NCI-H2081 treated with DMSO at 0.1 percent for 48 hours (cell line): ENCODE measurements at places on chromosomes 12 and 14.

GRCh38 chr12:8947737-8948136 is 1.7 kb downstream of the M6PR start:
- no peak for DNase-seq

DNA sequence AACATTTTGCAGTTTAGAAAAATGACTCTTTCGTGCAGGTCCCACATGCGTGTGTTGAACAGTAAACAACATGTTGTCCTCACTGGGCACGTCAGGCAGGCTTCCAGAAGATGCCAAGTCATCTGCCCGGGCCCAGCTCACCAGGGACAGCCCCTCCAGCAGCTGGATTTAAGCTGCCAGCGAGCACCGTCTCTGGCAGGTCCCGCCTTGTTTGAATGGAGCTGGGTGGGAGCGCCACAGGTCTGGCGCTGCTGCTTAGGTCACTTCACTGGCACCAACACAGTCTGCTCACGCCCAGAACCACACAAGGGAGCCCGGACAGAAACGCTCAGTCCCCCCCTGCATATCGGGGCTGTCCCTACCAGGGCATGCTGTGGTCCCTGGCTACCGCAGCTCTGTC is 33.1 kb upstream of the MMP17 start:
- no peak for DNase-seq

DNA sequence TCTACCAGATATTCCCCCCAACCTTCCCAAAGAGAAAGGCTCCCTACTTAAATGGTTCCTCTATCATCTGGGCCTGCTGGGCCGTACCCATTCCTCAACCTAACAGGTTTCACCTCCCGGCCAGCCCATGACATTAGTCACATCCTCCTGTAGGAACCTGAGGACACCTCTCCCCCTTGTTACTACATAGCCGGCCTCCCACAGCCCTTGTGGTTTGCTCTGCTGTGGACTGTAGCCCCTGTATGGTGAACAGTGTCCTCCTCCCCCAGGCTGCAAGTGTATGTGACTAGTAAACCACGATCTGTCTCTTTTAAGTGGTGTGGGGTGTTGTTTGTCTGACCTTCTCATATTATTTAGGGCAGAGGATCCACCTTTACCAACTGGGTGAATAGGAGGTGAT is 371.7 kb downstream of the RGS6 start:
- DNase-seq: no peak

DNA sequence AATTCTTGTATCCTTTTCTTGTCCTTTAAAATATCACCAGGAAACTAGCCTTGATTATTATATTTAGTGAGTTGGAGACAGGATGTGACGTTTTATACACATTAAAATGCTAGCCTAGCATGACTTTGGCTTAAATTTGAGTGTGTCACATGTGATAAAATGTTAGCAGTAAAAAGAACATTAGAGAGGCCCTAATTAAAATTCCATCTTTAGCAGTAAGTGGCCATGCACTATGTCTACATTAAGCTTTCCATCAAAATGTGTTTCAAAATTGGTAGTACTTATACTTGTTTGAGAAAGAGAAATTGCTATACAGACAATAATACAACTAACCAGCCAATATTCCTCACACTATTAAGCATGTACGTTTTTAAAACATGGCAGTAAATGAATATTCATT is 29.9 kb upstream of the MGAT4C start:
- no peak for DNase-seq

- DNase-seq: no peak
Observed at GRCh38 chr12:42278128-42278510, 40.1 kb upstream of the YAF2 start.

DNA sequence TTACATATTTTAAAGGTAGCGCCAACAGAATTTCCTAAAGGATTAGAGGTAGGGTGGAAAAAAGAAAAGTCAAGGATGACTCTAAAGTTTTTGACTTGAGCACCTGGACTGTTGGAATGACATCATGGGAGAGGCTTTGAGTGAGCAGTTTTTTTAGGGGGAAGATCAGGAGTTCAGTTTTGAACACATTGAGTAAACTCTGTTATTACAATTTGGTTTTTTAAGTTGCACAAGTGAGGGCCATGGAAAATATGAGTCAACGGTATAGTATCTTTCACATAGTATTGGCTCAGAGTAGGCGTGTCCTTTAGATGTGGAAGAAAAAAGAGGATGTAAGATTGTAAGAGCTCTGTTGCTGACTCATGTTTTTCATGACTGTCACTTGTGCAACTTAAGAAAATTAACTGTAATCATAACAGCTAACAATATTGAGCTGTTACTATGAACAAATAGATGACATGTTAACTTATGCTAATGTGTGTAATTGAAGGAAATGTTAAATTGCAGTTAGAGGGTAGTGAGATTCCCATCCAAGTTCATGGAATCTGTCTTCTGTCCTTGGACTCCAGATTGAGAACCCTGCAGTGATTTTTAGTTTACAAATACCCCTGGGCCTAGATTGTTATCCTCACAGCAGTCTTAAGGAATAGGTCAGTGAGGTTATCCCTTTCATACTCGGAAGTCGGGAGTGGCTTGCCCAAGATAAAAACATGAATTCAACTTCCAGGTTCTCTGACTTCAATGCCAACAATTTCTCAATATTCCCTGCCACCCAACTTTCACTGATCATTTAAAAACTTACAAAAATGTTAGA is 48.2 kb upstream of the ATP2B1 start:
- no peak for DNase-seq

GRCh38 chr14:94449930-94450329 is 2.7 kb downstream of the SERPINA11 start:
- DNase-seq: no peak

GRCh38 chr14:54475911-54476310 is 12.9 kb downstream of the GMFB start:
- DNase-seq: no peak
